Stimulated activated CD4-positive, alpha-beta T cell treated with anti-CD3 and anti-CD28 coated beads, Interleukin-12 subunit alpha, Interleukin-12 subunit beta, amount 100 ng/mL, for 24 hours (primary cell): ENCODE measurements at places on chromosomes 16 and 17.

GRCh38 chr17:43445009-43445589 is 38.7 kb upstream of the DHX8 start:
- no peak for DNase-seq

DNA sequence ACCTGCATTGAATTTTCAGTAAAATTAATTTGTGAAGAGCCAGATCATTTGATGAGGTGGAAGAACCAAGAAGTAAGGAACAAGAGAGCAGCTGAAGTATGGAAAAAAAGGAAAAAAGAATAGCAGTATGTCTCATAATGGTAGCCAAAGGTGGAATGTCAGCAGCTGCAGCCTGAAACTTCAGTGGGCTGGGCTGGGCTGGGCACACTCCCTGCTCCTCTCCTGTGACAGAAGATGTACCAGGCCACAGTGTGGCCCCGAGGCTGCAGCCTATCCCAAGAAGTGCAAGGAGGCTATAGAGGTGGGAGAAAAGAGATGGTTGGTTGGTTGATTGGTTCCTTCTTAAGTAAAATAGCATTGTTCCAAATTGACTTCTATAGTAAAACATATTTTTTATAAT is 84.5 kb downstream of the TNRC6C start:
- DNase-seq, result no peak

DNA sequence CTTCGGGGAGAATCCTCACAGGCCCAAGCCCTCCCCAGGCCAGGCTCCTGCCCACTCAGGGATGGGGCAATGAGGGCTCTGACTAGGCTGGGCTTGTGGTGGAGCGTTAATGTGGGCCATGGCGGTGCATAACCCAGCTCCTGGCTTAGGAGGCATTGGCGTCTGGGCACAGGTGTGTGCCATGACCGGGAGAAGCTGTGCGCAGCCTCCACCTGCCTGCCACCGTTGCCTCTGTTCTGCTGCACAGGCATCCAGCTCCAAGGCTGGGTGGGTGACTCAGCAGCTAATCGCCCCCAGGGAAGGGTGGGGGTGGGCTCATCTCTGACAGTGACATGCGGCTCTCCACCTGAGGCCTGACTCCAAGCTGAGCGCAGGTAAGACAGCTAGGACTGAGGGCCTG is 3.5 kb upstream of the ARHGAP27 start:
- no peak for DNase-seq

DNA sequence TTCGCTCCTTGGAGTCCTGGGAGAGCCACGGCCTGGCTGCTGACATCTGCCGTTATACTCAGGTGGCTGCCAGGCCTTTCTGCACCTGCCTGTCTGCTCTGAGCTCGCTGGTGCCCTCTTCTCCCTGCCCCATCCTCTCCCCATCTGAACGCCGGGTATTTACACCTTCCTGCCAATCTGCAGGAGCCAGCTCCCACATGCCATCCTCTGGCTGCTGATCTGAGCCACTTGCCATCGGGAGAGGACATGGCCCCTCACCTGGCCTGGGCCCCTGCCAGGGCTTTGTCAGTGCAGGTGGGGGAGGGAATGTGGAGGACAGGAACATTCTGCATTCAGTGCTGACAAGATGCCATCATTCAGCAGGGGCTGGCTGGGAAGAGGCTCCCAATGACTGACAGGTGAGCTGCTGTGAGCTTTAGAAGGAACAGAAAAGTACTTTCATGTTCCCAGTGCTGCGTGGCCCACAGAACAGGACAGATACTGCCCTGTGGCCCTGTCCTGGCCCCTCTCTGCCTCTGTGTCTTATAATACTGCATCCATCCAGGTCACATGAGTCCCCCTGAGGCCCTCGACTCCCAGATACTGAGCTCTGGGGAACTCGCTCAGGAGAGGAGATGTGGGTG is 96.3 kb upstream of the ZNF469 start:
- DNase-seq, result no peak

DNA sequence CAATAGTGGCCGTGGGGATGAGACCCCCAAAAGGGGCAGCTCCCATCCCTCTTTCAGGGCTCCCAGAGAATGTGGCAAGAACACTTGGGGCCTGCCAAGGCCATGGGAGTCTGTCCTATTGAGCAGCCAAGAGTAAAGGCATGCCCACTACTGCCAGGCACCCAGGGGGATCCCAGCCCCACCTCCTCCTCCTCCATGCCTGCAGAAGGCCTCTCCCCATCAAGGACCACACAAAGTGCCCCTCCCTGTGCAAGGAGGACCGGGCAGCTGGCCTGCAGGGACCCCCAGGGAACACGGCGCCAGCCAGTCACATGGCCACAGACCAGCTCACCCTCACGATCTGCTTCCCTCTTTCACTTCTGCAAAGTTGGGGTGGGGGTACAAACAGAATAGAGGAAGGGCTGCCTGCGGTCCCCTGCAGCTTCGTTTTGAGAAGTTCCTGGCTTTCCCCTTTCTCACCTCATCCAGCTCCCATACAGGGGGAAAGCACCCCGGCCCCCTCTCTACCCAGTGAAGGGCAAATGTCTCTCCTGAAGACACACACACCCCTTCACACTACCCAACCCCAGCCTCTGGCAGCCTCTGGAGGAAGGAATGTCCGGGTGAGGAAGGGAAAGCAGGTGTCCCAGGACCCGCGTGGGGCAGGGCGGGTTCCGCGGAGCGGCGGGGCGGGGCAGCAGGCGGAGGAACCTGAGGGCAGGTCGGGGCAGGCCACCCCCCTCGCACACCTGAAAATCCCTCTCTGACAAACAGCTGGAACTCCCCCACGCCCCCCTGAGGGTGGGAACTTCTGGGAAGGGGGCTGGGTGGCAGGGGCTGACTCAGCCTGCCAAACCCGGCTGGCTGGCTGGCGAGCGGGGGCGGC is 2.0 kb downstream of the PPP1R9B start:
- DNase-seq, result peak; percentile 78

GRCh38 chr17:55120651-55121050 is 144.1 kb upstream of the HLF start:
- no peak for DNase-seq

- no peak for DNase-seq
These were observed 374.6 kb upstream of the HSBP1 start for GRCh38 chr16:83433201-83433600.

DNA sequence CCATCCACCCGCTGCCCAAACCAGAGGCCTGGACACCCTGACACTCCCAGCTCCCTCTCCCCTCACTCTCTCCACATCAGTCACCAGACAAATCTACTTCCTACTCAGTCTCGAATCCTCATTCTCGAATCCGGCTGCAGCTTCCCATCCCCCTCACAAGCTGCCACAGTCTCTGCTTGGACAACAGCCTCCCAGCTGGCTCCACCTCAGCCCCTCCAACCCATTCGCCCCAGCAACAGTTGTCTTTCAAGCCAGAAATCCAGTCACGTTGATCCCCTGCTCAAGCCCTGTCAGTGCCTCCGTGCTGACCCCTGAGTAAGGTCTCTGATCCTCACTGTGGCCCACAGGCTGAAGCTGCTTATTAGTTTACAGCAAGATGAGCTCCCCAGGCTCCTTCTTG is 44.2 kb upstream of the MTSS2 start:
- no peak for DNase-seq

- no peak for DNase-seq
These were observed 53.1 kb upstream of the TANGO6 start for GRCh38 chr16:68790130-68790761.

GRCh38 chr17:49361902-49362722 is at the start of gene ZNF652:
Gene ZNF652, minus strand, starts transcription at chr17:49362250. Its CDS starts 44,525 bp downstream, at chr17:49317725.
- peak; percentile 77 for DNase-seq

DNA sequence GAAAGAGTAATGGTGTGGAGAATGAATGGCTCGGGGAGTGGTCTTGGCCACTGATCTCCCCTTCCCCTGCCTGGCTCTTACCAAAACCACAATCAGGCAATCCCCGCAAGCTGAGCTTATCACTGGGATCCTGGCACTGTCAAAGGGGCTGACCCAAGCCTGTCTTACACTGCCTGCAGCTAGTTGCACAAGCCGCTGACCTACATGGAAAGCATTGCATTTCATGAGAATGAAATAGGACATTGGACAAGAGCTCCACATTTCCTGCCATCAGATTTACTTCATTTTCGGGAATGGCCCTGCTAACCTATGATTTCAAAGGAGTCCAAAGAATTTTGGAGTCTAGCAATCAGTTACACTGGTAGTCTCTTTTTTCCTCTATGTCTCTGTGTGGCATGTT is 146.4 kb downstream of the PCTP start:
- DNase-seq, result no peak

DNA sequence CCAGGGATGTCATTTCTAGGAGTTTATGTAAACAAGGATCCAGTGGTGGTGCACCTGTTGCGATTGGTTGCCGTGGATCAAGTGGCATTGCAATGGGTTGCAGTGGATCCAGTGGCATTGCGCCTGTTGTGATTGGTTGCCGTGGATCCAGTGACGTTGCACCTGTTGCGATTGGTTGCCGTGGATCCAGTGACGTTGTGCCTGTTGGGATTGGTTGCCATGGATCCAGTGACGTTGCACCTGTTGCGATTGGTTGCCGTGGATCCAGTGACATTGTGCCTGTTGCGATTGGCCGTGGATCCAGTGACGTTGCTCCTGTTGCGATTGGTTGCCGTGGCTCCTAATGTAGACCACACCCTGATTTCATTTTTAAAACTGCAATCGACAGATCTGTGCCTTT is 56.2 kb upstream of the CRISPLD2 start:
- no peak for DNase-seq

GRCh38 chr16:19515757-19516156 is 6.1 kb downstream of the GDE1 start:
- no peak for DNase-seq

GRCh38 chr16:81848306-81848853 is 69.3 kb downstream of the PLCG2 start:
- DNase-seq, result no peak

DNA sequence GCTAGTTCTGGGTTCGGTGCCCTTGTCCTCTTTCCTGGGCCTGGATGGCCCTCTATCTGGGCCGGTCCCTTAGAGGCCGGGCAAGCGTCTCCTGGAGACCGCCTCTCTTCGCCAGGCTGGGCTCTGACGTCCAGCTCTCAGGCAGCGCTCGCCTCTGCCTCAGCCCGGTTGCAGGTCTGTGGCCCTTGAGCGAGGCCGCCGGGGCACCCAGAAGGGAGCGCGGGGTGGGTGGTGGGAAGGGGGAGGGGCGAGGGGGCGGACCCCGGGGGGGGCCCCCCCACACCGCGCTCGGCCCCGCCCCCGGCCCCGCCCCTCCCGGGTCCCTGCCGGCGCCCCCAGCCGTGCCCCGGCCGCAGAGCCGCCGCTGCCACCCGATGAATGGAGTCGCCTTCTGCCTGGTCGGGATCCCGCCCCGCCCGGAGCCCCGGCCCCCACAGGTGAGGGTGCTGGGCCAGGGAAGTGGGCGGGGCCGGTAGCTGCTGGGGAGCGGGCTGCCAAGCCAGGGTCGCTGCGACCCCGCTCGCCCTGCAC is at the start of gene ARHGAP23:
Gene ARHGAP23, plus strand, starts transcription at position 353 of the 531 bp plus-strand sequence. Its CDS starts 22 bp downstream, at position 375.
- no peak for DNase-seq

GRCh38 chr16:86953631-86954391 is 363.4 kb downstream of the C16orf95 start:
- DNase-seq, result no peak

GRCh38 chr17:10875430-10875851 is 37.6 kb upstream of the PIRT start:
- DNase-seq, result no peak

DNA sequence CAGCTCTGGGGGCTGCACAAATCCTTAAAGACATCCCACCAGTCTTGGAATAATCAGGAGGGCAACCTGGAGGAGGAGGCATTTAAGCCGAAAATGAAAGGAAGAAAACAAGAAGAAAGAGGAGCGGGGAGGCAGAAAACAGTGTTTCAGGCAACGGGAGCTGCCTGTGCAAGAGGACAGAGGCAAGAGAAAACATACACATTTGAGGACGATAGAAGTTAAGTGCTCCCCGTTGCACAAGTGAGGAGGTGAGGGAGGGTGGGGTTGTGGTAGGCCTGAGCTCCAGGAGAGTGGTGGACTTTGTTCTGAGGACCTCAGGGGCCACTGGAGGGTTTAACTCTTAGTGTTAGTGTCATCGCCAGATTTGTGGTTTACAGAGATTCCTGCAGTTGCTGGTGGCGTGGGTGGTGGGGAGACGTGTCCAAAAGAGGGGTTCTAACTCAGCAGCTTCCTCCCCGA is 27.6 kb upstream of the CIBAR2 start:
- DNase-seq, result no peak

DNA sequence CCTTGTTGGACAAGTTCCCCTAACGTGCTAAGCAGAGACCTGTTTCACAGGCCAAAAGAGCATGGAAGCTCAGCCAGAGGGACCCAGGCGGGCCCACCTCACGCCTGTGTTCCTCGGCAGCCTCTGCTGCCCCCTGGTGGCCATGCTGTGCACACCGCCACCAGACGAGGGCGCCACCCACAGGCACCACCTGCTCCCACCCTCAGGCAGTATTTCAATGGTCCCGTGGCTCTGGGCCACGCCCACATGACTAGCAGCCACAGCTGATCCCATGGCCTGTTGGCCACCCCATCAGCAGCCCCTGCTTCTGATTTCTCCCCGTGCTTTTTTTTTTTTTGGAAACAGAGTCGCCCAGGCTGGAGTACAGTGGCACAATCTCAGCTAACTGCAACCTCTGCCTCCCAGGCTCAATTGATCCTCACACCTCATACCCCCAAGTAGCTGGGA is 18.9 kb downstream of the MPG start:
- peak; percentile 82 for DNase-seq

- DNase-seq, result no peak
These were observed 46.4 kb upstream of the SDK2 start for GRCh38 chr17:73690676-73691075.

DNA sequence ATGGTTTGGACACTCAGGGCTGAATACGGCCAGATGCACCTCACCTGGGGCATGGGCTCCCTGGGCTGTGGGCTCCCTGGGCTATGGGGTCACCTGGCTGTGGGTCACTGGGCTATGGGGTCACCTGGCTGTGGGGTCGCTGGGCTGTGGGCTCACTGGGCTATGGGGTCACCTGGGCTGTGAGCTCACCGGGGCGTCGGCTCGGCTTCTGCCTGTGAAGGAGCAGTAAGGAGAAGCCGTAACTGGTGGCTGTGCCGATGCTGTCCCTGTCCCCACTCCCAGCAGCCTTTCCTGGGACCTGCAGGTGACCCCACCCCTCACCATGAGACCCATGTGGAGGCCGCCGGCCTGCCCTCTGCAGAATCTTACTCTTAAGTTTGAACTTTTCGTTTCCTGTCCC is 1.9 kb upstream of the PERCC1 start:
- no peak for DNase-seq

GRCh38 chr16:65176603-65177002 is 54.7 kb upstream of the CDH11 start:
- no peak for DNase-seq

- no peak for DNase-seq
These were observed 20.8 kb downstream of the DCUN1D3 start for GRCh38 chr16:20879175-20880040.
